ENCODE measurements at places on chromosomes 6 and 20.
A peak's percentile ranks its signal among the peaks of the same experiment; 100 is the strongest.

DNA sequence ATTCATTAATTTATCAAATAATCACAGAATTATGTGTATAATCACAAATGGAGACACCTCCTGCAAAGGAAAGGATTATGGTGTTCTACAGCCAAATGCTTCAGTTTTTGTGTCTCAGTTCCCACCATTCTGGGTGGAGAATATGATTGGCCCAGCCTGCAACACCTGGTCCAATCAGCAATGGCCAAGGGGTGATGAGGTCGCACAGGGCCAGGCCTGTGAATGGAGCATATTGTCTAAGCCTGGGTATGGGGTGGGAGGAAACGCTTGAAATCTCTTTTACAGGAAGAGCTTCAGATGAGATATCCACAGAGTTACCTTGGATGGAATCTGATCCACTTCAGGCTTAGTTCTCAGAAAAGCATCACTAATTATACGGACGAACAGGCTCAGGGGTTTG lies 271.6 kb downstream of the DHX35 start:
- no peak for DNase-seq

DNA sequence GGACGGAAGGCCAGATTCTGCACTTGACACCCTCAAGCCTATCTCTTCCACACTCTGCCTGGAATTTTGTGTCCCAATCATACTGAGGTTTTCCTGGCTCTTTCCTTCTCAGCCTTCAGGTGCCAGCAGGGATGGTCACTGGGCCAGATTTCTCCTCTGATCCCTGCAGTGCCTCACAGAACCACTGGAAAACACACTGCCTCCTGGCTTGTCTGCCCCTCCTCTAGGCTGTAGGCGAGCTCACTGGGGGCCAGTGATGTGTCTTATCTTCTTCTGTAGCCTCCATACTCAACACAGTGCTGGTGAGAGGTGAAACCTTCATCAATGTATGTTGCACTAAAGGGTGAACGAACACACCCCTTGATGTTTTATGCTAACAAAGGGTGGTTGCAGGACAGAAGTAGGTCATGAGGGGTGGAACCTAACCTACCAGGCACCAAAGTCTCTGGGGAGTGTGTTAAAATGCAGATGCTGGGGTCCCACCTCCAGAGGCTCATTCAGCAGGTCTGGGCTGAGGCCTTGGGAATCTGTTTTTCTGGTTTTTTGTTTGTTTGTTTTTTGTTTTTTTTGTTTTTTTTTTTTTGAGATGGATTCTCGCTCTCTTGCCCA lies 80.3 kb downstream of the CDH26 start:
- DNase-seq = peak; percentile 44

DNA sequence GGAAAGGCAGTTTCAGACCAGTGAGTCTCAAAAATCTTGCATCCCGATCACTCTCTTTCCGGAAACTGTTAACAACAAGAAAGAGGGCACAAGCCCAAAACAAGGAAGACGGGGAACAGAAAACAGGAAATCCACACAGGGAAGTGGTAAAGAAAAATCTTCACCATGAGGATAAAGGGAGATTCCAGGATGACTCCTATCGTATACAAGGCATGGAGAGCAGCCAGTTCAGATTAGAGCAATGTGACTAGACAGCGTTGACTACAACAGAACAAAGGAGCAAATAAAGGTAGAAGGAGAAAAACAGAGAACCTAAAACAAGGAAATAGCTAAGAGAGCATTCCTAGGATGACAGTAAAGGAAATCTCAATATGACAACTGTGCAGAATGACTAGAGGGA lies 26.5 kb downstream of the VNN1 start:
- DNase-seq = no peak

- DNase-seq = no peak
These were observed 9.8 kb downstream of the FOXO3 start for GRCh38 chr6:108570517-108570916.

GRCh38 chr6:133540361-133540760 lies 299.2 kb downstream of the EYA4 start:
- DNase-seq = no peak

DNA sequence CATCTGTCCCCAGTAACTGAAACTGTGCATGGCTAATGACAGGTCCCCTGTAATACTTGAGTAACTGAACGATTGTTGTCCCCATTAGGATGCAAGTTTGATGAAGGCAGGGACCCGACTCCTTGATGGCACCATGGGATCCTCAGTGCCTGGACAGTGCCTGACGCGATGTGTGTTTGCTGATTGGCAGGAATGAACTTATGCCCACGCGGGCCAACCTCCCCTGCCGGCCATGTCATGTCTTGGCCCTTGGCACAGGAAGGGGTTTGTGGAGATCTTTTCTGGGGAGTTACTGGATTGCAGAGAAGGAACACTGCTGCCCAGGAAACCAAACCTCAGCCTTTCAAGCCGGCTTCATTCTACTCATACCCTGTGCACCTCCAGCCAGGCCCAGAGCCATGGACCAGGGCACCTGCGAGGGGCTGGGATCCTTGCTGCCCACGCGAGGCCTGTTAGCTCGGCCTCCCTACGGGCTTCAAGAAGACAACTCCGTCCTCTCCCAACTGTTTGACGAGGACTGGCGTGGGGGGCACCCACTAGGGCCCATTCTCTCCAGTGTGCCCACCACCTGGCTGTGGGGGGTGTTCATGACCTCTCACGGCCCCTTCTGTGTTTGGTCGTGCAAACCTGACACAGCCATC lies 147.8 kb downstream of the ZMYND8 start:
- DNase-seq = no peak

DNA sequence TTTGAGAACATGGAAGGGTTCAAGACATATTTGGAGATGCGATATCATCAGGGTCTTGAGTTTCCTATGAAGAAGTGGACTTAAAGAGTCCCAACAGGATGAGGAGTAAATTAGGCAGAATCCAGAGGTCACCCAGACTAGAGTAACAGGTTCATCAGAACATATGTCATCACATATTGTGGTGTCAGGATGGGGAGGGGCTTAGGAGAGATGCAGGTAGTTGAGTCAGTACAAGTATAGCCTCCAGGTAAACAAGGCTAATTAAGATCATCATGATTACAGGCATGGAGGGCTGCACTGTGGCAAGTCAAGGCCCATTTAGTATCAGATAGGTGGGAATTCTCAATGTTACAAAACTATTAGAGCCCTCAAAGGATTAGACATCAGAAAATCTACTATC lies 90.1 kb upstream of the PAK5 start:
- no peak for DNase-seq

DNA sequence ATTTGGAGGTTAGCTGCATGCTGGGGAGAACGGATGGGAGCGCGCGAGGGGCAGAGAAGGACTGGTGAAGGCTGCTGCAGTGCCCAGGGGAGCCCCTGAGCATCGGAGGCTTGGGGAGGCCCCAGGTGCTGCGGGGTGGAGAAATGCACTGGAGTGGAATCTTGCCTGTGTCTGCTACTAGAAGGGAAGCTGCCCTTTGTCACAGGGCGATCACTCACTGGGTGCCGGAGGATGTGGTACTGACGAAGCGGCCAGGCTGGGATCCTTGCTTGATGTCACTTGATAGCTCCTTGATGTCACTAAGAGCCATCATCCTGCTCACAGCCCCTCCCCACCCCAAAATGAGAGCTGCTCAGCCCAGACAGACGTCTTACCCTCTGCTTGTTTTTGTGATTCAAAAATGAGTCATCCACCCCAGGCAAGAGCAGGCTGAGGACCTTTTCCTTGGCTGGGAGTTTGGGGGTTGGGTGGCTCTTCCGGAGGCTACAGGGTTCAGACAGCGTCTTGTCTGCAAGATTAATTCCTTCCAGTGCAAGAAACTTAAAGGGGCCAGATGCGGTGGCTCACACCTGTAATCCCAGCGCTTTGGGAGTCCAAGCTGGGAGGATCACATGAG lies 62.6 kb upstream of the PMEPA1 start:
- DNase-seq = no peak

DNA sequence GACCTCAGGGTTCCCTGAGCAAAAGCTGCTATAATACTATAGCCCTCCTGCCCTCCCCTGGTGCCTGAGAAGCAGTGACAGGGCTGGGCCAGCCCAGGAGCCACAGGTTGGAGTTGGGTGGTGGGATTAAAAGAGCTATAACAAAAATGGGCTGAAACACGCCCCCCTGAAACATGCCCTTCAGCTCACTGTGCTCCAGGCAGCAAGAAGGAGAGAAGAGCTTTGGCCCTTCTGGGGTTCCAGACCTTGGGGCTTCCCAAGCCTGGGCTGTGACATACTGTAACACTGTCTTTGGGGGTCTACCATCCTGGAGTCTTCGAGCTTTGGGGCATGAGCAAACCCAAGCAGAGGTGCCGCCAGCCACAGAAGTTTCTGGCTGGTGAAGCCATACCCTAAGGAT lies 129.2 kb downstream of the HTR1B start:
- DNase-seq = no peak

GRCh38 chr20:602111-602970 lies 7.8 kb downstream of the TCF15 start:
- DNase-seq = no peak

- no peak for DNase-seq
These were observed 797.0 kb upstream of the GJE1 start for GRCh38 chr6:141335477-141336273.

GRCh38 chr20:52800734-52801627 lies 171.2 kb upstream of the TSHZ2 start:
- DNase-seq = no peak

- no peak for DNase-seq
These were observed 77.1 kb upstream of the RNF217 start for GRCh38 chr6:124885171-124885570.

DNA sequence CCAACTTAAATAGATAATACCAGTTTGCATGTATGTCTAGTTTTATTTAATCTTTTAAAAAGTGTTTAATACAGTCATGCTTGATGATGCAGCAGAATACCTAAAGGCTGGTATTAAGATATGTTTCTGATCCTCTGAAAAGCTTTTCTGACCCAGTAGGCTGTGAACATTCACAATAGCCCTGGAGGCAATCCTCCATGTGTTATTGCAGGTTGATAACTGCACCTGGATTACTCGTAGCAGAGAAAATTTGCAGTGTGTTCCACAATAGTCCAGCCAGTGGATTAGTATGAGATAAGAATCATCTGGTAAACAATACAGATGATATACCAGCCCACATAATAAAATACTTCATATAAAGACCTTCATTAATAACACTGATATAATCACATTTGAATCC lies 178.9 kb upstream of the RNF217 start:
- DNase-seq = no peak

DNA sequence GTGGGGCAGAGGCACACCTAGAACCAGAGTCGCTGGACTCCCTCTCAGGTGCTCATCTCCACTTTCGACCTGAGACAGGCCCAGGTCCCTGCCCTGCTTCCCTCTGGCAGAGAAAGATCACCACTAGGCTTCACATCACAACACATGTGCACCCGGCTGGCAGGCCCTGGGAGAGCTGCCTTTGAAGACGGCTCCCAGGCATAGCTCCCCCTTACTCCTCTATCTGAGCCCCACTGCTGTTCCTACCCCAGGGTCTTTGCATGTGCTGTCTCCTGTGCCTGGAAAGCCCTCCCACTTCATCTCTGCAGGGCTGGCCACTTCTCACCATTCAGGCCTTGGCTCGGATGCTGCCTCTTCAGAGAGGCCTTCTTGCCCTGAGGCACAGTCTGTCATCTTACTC lies 89.2 kb downstream of the NOL4L start:
- DNase-seq = no peak

DNA sequence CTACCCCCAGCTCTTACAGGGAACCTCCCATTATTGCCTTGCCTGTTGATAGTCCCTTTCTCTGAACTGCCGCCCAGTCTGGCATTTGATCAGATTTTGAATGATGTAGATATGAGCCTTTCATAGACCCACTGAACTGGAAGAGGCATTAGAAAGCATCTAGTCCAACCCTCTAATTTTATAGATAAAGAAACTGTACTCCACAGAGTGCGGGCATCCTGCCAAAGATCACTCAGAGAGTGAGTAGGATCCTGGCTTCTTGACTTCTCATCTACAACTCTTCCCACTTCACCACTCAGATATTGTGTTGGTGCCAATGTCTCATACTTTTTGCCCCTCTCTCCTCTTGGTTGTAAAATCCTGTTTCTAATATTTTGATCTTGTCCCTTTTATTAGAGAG lies 179.2 kb upstream of the BMP2 start:
- no peak for DNase-seq

- DNase-seq = peak; percentile 5
These were observed 58.5 kb upstream of the BEND3 start for GRCh38 chr6:107173779-107174178.

DNA sequence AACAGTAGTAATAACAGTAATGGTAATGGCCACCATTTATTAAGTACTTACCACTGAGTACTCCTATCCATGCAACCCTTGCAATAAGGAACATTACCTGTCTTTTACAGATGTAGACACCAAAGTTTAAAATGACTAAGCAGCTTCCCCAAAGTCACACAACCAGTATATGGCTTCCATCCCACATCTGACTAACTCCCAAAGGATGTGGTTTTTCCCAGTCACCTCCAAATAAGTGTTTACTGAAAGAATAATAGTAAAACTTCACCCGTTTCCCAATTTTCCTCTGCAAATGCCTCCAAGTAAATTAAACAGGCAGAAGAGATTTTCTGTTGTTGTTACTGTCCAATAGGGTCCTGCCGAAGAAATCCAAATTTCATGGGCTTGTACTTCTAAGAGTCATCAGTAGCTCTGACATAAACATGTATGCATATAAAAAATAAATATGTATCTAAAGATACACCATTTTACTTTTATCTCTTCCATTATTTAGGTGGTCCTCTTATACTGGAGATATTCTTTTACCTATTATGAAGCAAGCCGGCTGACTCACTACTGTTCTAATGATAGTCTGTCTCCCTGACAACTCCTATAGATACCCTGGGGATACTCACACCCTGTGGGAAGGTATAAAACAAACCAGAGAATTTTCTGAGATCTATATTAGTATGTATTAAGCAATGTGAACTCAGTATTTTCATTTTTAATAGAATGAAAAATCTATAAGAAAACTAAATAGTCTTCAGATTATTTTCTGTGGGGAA lies 77.9 kb upstream of the ID4 start:
- DNase-seq = no peak

DNA sequence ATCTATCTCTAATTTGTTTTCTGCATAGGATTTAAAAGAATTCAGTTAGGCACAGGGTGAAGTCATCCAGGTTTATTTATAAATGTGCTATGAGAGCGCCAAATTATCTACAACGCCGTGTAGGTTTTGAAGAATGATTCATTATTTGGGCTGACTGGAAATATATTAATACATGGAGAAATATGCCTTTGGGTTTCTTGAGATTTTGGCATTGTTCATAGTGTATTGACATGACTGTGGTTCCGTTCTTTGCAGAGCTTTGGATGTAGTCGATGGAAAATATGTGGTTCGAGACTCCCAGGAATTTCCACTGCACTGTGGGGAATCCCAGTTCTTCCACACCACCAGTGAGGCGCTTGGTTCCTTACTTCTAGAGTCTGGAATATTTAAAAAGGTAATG lies 90.9 kb downstream of the CRYBG1 start:
- no peak for DNase-seq

All from osteocyte (in vitro differentiated cells).